Urinary bladder (tissue), 4 donors: ENCODE measurements at places on chromosomes 7 and 10. TPM values are rescaled to one million over a fixed set of nuclear protein-coding genes. Genes with fewer than 3 reads are reported as not detected.

DNA sequence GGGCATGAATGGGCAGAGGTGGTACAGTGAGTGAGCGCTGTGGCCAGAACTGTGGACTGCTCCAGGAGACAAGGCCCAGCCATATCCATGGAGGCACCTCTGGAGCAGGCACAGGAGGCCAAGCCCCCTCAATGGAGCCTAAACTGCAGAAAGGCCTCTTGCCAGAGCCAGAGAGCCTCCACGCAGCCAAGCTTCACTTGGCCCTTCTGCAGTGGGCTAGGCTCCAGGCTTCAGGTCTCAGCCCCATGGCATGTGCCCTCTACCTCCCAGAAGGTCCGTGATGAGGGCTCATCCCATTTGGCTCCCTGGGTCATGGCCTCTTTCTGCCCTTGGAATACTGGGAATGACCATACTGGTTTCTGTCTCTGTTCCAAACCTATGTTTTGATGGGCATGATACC lies 8.9 kb downstream of the PDE1C start:
- no peak for DNase-seq

DNA sequence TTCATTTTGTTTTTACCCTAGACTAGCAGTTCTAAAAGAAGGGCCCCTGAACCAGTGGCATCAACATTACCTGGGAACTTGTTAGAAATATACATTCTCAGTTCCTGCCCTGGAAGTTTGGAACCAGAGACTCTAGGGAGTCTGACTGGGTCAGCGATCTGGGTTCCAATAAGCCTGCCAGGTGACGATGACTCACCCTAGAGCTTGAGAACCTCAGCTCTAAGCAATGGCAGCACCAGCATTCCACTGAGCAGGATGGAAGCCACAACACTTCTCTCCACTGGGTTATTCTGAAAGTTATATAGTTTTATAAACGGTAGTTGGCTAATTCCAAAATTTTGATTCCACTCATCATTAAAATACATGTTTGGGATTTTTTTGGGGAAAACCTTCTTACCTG lies 97.0 kb upstream of the AMPH start:
- no peak for DNase-seq

DNA sequence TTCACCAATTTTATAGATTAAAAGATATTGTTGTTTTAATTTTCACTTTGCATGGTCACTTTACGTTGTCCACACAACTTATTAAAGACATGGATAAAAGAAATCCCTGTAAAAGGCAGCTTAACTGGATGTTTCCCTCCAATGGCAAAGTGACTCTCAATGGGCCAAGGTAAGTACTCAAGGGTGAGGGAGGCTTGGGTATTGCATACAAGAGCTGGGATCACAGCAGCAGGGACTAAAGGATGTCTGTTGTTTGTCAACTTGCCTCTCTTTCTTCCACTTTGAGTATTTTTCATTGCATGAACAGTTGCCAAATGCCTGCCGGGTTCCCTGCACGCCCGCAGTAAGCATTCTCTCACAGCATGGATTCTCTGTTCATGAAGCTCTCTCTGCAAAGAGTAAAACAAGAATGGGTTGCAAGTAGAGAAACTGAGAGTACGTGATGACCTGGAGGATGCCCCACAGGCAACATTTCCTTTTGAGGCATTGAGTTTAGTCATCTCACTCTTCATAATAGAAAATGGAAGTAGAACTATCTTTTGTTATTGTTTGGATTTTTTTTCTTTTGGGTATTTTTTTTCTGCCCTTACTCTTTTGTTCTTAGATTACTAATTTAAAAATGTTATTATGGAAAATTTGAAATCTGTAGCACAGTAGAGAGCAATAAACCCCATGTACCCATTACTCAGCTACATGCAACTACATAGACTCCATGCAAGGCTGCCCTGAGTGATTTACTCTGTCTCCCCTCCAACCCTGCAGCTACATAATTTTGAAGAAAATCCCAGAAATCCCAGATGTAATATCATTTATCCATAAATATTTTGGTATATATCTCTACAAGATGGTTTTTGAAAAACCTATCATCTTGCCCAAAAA lies 26.3 kb downstream of the GPR141 start:
- DNase-seq, result no peak

GRCh38 chr10:2918489-2918888 lies 148.9 kb upstream of the PFKP start:
- no peak for DNase-seq

- no peak for DNase-seq
Observed at GRCh38 chr7:91344911-91345310, 80.7 kb downstream of the FZD1 start.

DNA sequence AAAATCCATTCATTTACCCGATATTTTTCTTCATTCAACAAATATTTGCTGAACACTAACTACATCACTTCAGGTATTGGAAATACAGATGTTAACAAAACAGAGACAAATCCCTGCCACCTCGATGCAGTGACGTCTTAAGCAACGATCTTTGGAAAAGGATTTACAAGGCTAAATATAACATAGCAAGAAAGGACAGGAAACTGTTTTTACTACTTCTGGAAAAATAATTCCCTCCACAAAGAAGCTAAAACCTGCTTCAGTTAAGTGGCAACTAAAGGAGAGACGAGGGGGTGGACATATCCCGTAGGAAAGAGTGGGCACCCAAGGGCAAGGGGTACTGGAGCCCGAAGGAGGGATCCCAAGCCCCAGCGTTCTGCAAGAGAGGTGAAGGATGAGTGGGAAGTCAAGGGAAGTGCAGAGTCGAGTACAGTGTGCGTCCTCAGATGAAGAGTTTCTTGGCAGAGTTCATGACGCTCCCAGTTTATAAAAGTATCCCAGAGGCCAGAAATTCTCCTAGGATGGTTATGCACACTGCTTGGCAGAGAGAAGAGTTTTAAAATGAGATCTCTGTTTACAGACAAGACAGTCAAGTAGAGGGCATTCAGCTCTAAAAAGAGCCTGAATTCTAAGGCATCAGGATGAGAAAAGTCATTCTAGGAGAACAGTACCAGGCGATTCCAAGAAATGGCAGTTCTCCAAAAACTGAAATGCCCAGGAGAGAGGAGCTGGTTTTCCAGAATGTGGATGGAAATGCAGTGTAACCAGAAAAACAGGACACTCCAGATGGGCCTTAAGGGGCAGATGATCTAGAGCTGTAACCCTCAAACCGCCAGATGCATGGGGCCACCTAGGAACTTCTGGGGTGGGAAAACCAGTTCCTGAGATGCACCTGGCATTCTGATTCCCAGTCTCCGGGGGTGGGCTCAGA lies 97.3 kb downstream of the GRB10 start:
- no peak for DNase-seq

GRCh38 chr10:123139521-123140163 lies 3.9 kb downstream of the HMX3 start:
- DNase-seq, result no peak

DNA sequence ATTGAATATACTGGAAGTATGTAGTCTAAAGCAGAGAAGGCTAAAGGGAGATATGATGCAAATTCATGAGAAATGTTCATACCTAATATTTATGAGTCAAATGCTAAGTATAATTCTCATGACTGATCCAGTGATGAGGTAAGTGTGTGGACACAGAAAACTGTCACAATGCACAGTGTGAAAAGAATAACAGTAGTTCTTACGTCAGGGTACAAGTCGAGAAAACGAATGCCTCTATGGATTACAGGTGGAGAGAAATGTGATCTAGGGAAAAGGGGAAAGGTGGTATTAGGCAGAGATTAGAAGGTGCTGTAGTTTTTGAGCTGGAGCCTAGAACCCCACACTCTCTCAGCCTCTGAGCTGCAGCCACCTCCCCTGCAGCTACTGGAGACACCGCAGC lies 542.0 kb downstream of the CNTNAP2 start:
- no peak for DNase-seq

DNA sequence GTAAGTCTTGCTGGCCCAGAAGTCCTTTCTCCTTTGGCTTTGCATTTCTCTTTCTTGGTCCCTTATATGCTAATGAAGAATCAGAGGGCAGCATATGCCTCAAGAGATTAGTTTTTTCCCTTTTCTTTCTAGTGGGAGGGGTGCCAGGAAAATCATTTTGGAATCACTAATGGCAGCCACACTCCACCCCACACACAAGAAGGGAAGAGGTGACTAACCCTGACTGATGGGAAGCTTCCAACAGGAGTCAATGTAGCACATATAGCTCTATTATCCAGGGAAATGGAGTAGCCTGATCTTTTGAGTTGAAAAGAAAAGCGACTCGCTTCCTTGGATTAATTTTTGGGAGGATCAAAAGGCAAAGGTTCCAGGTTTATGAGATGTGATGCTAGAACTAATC lies 225.3 kb downstream of the KIF20B start:
- no peak for DNase-seq

- peak; percentile 49 for DNase-seq
Observed at GRCh38 chr7:95596198-95597063, at the start of gene PDK4. Gene PDK4 (minus strand): TSS chr7:95596516. CDS start chr7:95596293, 223 bp downstream.

- DNase-seq, result no peak
Observed at GRCh38 chr10:128098631-128099030, 27.6 kb downstream of the MKI67 start.

GRCh38 chr10:56348101-56348500 lies 13.0 kb downstream of the ZWINT start:
- no peak for DNase-seq

DNA sequence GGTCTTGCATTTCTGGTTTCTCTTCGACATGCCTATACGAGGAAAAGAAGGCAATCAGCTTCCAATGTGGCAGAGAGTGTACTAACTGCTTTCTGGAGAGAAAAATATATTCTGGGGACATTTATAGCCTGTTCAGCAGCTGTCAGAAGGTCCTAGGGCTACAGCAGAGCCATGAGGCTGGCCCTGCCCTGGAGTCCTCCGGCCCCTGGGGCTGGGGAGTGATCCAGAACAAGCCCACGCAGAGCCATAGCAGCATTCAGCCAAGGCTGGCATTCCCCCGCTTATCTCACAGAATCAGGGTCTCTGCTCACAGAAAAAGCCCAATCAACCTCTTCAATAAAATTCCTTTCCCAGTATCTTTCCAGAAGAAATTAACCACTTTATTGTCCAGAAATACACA lies 48.9 kb downstream of the FZD1 start:
- DNase-seq, result no peak

- DNase-seq, result no peak
Observed at GRCh38 chr7:132551886-132552285, 24.4 kb downstream of the PLXNA4 start.

DNA sequence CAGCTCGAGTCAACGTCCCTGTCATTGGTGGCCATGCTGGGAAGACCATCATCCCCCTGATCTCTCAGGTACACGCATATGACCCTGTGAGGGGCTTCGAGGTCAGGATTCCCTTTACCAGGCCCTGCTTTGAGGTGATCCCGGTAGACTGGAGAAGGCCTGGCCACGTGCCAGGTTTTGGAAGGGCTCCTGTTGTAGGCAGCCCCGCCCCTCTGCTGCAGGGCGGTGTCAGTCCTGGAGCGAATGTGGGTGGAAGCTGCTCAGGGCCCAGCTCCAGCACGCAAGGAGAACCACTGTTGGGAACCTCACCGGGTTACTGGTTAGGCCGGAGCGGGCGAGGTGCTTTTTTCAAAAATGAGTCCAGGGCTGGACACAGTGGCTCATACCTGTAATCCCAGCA lies 15.6 kb downstream of the MDH2 start:
- no peak for DNase-seq

DNA sequence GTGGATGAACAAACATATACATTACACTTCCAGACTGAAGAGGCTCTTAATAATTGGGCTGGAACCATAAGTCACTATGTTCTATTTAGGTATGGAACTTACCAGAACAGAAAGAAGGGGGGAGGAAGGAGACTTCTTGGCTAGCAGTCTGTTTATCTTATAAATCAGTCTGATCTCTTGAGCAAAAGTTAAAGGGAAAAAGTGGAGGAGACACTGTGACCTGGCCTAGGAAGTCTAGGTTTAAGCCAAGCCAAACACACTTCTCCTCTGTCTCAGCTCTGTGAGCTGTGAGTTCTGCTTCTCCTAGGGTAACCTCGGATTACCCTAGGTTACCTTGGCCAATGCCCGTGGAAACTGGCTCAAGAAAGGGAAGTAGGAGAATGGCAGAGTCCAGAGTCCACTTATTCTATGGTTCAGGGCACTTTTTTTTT lies 95.2 kb downstream of the PFKFB3 start:
- no peak for DNase-seq

GRCh38 chr7:75737856-75738603 lies 711 bp downstream of the HIP1 start:
- no peak for DNase-seq

GRCh38 chr10:80580638-80581468 lies 43.2 kb downstream of the SH2D4B start:
- DNase-seq, result no peak

- no peak for DNase-seq
Observed at GRCh38 chr7:118079369-118079768, 104.6 kb upstream of the LSM8 start.

DNA sequence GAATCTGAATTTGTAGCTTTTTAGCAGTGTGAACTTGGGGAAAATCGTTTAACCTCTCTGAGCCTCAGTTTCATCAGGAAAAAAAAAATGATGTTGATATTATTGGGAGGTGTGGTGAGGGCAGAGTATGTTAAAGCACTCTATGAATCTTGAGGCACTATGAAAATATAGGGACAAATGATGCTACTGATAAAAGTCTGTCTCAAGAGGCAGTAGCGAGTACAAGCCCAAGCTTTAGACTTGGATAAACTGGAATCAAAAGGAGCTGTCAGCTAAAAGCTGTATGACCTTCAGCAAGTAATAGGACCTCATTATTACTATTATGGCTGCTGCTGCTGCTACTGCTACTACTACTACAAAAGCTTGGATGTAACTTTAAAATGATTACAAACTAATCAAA lies 8.4 kb downstream of the ZNF277 start:
- DNase-seq, result no peak

DNA sequence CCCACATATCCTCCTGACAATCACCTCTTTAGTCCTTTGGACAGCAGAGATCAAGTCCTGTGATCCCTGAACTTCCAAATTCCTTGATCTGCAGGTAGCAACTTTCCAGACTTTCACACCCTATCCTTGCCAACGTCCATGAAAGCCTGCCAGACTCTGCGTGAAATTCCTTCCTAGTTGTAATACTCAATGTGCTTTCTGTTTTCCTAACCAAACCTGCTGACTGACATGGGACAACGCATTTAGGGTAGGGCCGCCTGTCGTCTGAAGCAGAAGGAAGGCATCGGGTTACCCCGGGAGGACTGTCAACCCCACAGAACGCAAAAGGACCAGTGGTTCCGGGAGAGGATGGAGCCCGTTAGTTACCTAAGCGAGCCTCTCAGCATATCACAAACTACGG lies 23.9 kb downstream of the ITGA8 start:
- no peak for DNase-seq

DNA sequence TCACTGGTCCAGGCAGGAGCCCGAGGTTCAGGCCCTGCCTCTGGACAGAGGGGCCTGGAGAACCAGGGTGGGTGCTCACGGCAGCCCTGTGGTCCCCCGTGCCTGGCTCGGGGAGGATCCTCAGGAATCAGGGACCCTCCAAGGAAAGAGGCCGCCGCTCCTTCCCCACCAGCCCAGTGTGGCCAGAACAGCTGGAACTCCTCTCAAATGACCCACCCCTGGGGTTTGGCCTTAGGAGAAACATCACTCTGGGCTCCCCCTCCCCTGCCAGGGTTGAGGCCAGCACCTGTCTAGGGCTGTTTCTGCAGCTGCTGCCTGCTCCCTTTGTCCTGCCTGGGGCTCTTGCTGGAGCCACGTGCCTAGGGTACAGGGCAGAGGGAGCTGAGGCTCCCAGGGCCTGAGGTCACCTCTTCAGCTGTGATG lies 161.0 kb downstream of the RNF216 start:
- no peak for DNase-seq

TPK1 gene
- 5.7 TPM for polyA plus RNA-seq

GALNT11 gene
- 43.9 TPM for polyA plus RNA-seq

SFRP5 gene
- 4.8 TPM for polyA plus RNA-seq

CDHR1 gene
- polyA plus RNA-seq, result 0.08 TPM

MBL2 gene
- 0.05 TPM for polyA plus RNA-seq

ZNF248 gene
- polyA plus RNA-seq, result 14.0 TPM

NAT16 gene
- not detected for polyA plus RNA-seq

PLEKHS1 gene
- polyA plus RNA-seq, result 0.28 TPM

C10orf53 gene
- not detected for polyA plus RNA-seq

CYP3A5 gene
- 7.1 TPM for polyA plus RNA-seq
